ENCODE measurements at places on chromosomes 5 and 9. TPM values are rescaled to one million over a fixed set of nuclear protein-coding genes. Genes with fewer than 3 reads are reported as not detected.

BHMT2 gene
- total RNA-seq = not detected

CKMT2 gene
- not detected for total RNA-seq

BSPRY gene
- 14.3 TPM for total RNA-seq

GRM6 gene
- total RNA-seq = not detected

ACSL6 gene
- 5.9 TPM for total RNA-seq

FSD1L gene
- total RNA-seq = 2.2 TPM

LCN2 gene
- not detected for total RNA-seq

PCDHGB4 gene
- not detected for total RNA-seq

CDH18 gene
- not detected for total RNA-seq

ERCC6L2 gene
- 30.7 TPM for total RNA-seq

LRRC19 gene
- not detected for total RNA-seq

OTP gene
- total RNA-seq = not detected

APBA1 gene
- 0.74 TPM for total RNA-seq

WDR5 gene
- total RNA-seq = 31.7 TPM

DNA sequence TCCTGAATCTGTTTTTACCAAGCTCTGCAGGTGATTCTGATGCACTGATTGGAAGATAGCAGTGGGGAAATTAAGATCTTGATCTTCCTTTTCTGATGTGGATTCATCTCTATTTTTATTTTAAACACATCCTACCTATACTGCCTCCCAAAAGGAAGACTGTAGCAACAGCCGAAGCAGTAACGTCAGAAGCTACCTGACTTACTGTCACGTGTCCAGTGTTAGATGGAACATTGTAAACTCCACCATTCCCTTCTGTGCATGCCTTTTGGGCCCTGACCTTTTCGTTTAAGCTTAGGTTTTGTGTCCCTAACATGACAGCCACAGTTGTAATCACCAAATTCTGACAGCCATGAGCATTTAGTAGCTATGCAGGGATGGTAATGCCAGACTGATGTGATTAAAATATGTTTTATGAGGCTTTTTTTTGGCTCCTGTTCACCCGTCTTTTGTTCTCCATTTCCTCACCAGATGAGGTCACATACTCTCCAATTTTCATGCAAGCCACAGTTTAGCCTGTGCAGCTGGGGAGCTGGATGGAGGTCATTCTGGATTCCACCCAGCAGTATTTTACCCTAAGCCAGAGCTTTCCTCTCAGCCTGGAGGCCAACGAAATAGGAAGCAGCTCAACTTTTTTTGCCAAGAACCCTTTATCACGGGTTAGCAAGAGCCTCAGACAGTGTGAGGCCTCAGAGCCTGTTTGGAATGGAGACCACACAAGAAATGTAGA is 15.6 kb upstream of the FOXD1 start:
- H3K27me3 ChIP-seq = peaks cover 43% of the 10 kb centered on the region
- H3K27ac ChIP-seq = no peak overlapping the region
- H3K4me3 ChIP-seq = no peak overlapping the region
- DNase-seq = no peak
- H3K4me1 ChIP-seq = no peaks in the 10 kb centered on the region
- no peaks in the 10 kb centered on the region for H3K36me3 ChIP-seq

GRCh38 chr9:84154320-84154719 is 173.7 kb downstream of the RMI1 start:
- no peak overlapping the region for H3K4me3 ChIP-seq
- H3K27ac ChIP-seq = no peak overlapping the region
- no peaks in the 10 kb centered on the region for H3K36me3 ChIP-seq
- peaks cover 5% of the 10 kb centered on the region for H3K27me3 ChIP-seq

GRCh38 chr9:133235549-133236222 is 26.6 kb upstream of the OBP2B start:
- H3K4me1 ChIP-seq = peaks cover 15% of the 10 kb centered on the region
- peaks cover 8% of the 10 kb centered on the region for H3K27me3 ChIP-seq
- no peak overlapping the region for H3K4me3 ChIP-seq
- no peak for DNase-seq
- no peaks in the 10 kb centered on the region for H3K36me3 ChIP-seq

GRCh38 chr5:151097820-151098767 is 17.3 kb upstream of the TNIP1 start:
- peaks cover 74% of the 10 kb centered on the region for H3K4me1 ChIP-seq
- H3K36me3 ChIP-seq = peaks cover 19% of the 10 kb centered on the region
- peak overlapping the region; percentile 69 for H3K4me3 ChIP-seq
- DNase-seq = peak; percentile 52

- no peak for DNase-seq
- H3K4me3 ChIP-seq = no peak overlapping the region
- peaks cover 22% of the 10 kb centered on the region for H3K27me3 ChIP-seq
- H3K36me3 ChIP-seq = no peaks in the 10 kb centered on the region
Measured at GRCh38 chr5:132222649-132223038, 5.0 kb downstream of the P4HA2 start.

- H3K27ac ChIP-seq = no peak overlapping the region
- H3K4me1 ChIP-seq = peaks cover 15% of the 10 kb centered on the region
- H3K4me3 ChIP-seq = no peak overlapping the region
Measured at GRCh38 chr9:95574176-95574575, 57.4 kb upstream of the PTCH1 start.

GRCh38 chr5:62144401-62145022 is 161.5 kb upstream of the KIF2A start:
- H3K36me3 ChIP-seq = no peaks in the 10 kb centered on the region
- H3K4me3 ChIP-seq = no peak overlapping the region
- H3K4me1 ChIP-seq = no peaks in the 10 kb centered on the region
- no peak for DNase-seq
- H3K27me3 ChIP-seq = peaks cover 30% of the 10 kb centered on the region

GRCh38 chr5:158203261-158203660 is 344.3 kb upstream of the CLINT1 start:
- H3K4me1 ChIP-seq = no peaks in the 10 kb centered on the region
- DNase-seq = no peak
- H3K27me3 ChIP-seq = no peaks in the 10 kb centered on the region
- H3K36me3 ChIP-seq = no peaks in the 10 kb centered on the region
- no peak overlapping the region for H3K27ac ChIP-seq

GRCh38 chr5:115308815-115309214 is 12.4 kb upstream of the CCDC112 start:
- DNase-seq = no peak
- H3K27me3 ChIP-seq = peaks cover 38% of the 10 kb centered on the region
- no peak overlapping the region for H3K27ac ChIP-seq
- no peaks in the 10 kb centered on the region for H3K4me1 ChIP-seq

DNA sequence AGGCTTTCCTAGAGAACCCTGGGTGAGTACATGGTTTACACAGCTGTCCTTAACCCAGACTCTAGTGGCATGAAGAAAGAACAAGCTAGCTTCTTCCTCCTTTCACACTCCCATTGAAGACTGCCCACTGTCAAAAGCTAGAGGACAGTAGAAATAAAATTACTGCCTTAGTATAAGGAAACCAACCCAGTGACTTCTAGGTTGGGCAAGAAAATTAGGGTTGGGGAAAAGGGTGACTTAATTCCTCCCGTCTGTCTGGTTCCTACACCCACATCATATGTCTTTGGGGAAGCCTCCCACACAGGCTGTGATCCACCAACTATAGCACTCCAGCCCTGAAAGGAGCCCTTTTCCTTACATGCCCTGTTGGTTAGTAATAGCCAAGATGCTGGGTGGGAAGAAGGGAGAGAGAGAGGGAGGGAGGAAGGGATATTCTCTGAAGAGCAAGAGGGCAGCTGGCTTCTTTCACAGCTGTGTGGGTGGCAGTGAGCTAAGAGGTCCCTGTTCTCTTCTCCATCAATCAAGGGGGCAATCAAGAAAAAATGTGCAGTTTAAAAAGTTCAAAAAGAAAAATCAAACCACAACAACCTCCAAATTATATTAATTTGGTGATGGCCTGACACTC is 21.7 kb downstream of the HBEGF start:
- no peaks in the 10 kb centered on the region for H3K36me3 ChIP-seq
- H3K27ac ChIP-seq = no peak overlapping the region
- no peak for DNase-seq
- H3K4me1 ChIP-seq = peaks cover 10% of the 10 kb centered on the region

DNA sequence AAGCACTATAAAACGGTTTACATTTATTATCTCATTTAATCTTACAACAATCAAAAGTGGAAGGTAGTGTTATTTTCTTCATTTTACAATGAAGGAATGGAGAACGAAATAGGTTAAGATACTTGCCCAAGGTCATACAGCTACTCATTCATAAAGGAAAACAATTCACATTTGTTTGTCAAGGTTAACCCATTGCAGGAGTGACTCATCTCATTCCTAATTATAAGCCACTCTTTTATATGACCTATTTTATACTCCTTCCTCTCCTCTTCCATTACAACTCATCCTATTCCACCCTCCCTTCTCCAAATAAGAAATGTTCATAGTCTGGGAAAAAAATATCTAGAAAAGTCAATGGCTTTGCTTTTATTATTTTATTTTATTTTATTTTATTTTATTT is 29.6 kb downstream of the CRHBP start:
- no peaks in the 10 kb centered on the region for H3K36me3 ChIP-seq
- H3K4me3 ChIP-seq = no peak overlapping the region
- H3K27ac ChIP-seq = no peak overlapping the region

GRCh38 chr9:134243778-134244467 is 79.6 kb upstream of the RNU6ATAC start:
- DNase-seq = peak; percentile 31
- peak overlapping the region; percentile 56 for H3K4me3 ChIP-seq
- no peak overlapping the region for H3K27ac ChIP-seq
- peaks cover 11% of the 10 kb centered on the region for H3K27me3 ChIP-seq
- peaks cover 23% of the 10 kb centered on the region for H3K4me1 ChIP-seq
- peaks cover 4% of the 10 kb centered on the region for H3K36me3 ChIP-seq

DNA sequence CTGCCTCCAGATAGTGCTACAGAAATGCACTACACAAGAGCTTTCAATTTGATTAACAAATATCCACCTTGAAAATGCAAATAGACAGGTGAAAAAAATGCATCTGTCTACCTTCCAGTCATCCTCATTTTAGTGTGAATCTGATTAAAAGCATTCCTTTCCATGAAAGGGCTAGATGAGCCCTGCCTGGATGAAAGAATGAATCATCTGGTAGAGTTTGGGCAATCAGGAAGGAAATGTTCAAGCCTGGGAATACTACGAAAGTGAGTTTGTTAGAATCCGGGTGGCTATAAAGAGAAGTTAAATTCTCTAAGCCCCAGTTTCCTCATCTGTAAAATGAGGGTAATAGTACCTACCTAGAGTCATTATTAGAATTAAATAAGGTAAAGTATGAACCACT is 142.6 kb downstream of the FAM114A2 start:
- H3K27me3 ChIP-seq = peaks cover 12% of the 10 kb centered on the region
- H3K4me1 ChIP-seq = no peaks in the 10 kb centered on the region
- H3K4me3 ChIP-seq = no peak overlapping the region
- H3K27ac ChIP-seq = no peak overlapping the region
- H3K36me3 ChIP-seq = no peaks in the 10 kb centered on the region
- no peak for DNase-seq

- H3K27ac ChIP-seq = no peak overlapping the region
- H3K4me1 ChIP-seq = peaks cover 32% of the 10 kb centered on the region
- peaks cover 23% of the 10 kb centered on the region for H3K27me3 ChIP-seq
- H3K4me3 ChIP-seq = peak overlapping the region; percentile 93
- DNase-seq = peak; percentile 68
Measured at GRCh38 chr5:177403102-177403791, 2.8 kb upstream of the PFN3 start.

DNA sequence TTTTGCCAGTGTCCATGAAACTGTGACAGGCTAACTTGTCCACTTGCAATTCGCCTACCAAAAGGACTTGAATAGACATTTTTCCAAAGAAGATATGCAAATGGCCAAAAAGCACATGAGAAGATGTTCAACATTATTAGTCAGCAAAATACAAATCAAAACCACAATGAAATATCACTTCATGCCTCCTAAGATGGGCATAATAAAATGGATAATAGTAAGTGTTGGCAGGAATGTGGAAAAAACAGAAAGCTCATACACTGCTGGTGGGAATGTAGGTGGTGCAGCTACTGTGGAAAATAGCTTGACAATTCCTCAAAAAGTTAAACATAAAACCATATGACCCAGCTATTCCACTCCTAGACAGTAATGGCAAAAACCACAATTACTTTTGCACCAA is 7.9 kb downstream of the DTWD2 start:
- no peak overlapping the region for H3K4me3 ChIP-seq
- no peaks in the 10 kb centered on the region for H3K27me3 ChIP-seq
- DNase-seq = no peak
- peaks cover 9% of the 10 kb centered on the region for H3K36me3 ChIP-seq
- no peak overlapping the region for H3K27ac ChIP-seq

- H3K4me3 ChIP-seq = no peak overlapping the region
- no peak for DNase-seq
- no peaks in the 10 kb centered on the region for H3K4me1 ChIP-seq
- H3K27me3 ChIP-seq = no peaks in the 10 kb centered on the region
- H3K27ac ChIP-seq = no peak overlapping the region
- no peaks in the 10 kb centered on the region for H3K36me3 ChIP-seq
Measured at GRCh38 chr5:148343603-148344487, 8.5 kb downstream of the SPINK9 start.

GRCh38 chr5:159133041-159133741 is 33.5 kb upstream of the EBF1 start:
- H3K36me3 ChIP-seq = no peaks in the 10 kb centered on the region
- no peak overlapping the region for H3K27ac ChIP-seq
- no peaks in the 10 kb centered on the region for H3K4me1 ChIP-seq

- no peak overlapping the region for H3K27ac ChIP-seq
- no peak for DNase-seq
- H3K4me3 ChIP-seq = no peak overlapping the region
- no peaks in the 10 kb centered on the region for H3K4me1 ChIP-seq
- H3K36me3 ChIP-seq = no peaks in the 10 kb centered on the region
Measured at GRCh38 chr9:69996967-69997366, 46.7 kb upstream of the MAMDC2 start.

DNA sequence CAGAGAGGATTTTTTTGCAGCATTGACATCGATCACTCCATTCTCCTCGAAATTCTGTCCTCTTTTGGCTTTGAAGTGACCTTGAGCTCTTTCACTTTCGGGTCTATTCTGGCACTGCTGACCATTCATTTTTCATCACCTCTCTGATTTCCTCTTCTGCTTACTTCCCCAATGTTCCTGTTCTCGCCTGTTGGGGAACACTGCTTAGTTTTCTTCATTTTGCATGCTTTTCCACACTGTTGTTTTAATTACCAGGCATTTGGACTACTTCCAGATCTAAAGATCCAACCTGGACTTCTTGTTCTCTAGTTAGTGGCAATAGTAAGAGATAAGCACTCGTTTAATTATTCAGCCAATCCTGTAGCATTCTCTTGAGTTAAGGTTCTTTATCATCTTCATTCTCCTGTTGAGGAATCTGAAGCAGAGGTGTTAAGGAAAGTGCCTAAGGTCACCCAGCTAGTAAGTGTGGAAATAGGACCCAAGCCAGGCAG is 53.4 kb downstream of the MAN2A1 start:
- H3K4me1 ChIP-seq = peaks cover 41% of the 10 kb centered on the region
- DNase-seq = no peak
- no peak overlapping the region for H3K4me3 ChIP-seq
- no peak overlapping the region for H3K27ac ChIP-seq
- H3K36me3 ChIP-seq = peaks cover 13% of the 10 kb centered on the region

- no peak overlapping the region for H3K27ac ChIP-seq
- no peak for DNase-seq
- H3K4me1 ChIP-seq = no peaks in the 10 kb centered on the region
- no peaks in the 10 kb centered on the region for H3K36me3 ChIP-seq
- H3K27me3 ChIP-seq = no peaks in the 10 kb centered on the region
Measured at GRCh38 chr5:139676951-139677735, 29.0 kb downstream of the CXXC5 start.

- no peak for DNase-seq
- H3K27ac ChIP-seq = no peak overlapping the region
- no peaks in the 10 kb centered on the region for H3K4me1 ChIP-seq
- no peak overlapping the region for H3K4me3 ChIP-seq
- no peaks in the 10 kb centered on the region for H3K36me3 ChIP-seq
Measured at GRCh38 chr9:110602281-110602680, 22.7 kb upstream of the SVEP1 start.

GRCh38 chr9:121640076-121640475 is 11.4 kb upstream of the DAB2IP start:
- DNase-seq = peak; percentile 57
- H3K36me3 ChIP-seq = no peaks in the 10 kb centered on the region
- no peak overlapping the region for H3K27ac ChIP-seq
- H3K27me3 ChIP-seq = peaks cover 13% of the 10 kb centered on the region
